ENCODE measurements at places on chromosomes 11 and 22.

- peak; percentile 59 for DNase-seq
Measured at GRCh38 chr22:44080936-44081861, 57.1 kb downstream of the PARVB start.

- DNase-seq: no peak
Measured at GRCh38 chr11:119359365-119360214, 13.1 kb upstream of the MFRP start.

DNA sequence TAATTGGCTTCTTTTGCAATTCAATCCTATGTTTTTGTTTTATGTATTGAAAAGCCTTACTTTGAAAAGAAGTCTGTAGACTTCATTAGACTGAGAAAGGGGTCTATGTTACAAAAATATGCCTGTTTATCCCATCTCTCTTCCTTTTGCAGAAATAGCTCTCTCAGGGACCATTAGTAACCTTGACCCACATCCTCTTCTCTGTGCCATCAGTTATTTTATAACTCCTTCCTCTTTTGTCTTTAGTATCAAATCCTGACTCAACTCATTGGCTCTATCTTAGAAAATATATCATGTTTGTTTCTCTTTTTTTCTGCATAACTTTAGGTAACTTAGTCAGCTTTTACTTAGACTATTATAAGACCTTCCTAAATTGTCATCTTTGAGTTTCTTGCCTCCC, 20.3 kb downstream of the ZC3H12C start:
- no peak for DNase-seq

DNA sequence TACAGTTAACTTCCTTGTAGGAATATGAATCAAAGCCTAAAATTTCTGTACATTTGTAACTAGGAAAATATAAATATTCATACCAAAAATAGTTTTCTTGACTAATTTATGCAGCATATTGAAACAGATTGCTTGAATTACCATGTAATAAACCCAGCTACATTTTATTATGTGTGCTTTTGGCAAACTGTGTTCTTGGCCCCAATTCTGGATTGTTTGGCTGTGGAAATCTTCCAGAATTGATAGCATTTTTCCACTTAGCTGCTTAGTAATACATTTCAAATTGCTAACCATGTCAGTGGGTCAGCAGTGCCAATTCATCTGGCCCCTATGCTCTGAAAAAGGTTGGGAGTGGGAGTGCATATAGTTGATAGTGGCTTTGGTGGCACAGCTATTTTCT, 32.3 kb downstream of the PDHX start:
- DNase-seq: no peak

GRCh38 chr22:38460426-38460840, 5.4 kb upstream of the KCNJ4 start:
- DNase-seq: no peak

GRCh38 chr11:62372871-62373270, 35.6 kb downstream of the ASRGL1 start:
- no peak for DNase-seq

GRCh38 chr22:24466716-24467328, 28.3 kb upstream of the UPB1 start:
- no peak for DNase-seq

DNA sequence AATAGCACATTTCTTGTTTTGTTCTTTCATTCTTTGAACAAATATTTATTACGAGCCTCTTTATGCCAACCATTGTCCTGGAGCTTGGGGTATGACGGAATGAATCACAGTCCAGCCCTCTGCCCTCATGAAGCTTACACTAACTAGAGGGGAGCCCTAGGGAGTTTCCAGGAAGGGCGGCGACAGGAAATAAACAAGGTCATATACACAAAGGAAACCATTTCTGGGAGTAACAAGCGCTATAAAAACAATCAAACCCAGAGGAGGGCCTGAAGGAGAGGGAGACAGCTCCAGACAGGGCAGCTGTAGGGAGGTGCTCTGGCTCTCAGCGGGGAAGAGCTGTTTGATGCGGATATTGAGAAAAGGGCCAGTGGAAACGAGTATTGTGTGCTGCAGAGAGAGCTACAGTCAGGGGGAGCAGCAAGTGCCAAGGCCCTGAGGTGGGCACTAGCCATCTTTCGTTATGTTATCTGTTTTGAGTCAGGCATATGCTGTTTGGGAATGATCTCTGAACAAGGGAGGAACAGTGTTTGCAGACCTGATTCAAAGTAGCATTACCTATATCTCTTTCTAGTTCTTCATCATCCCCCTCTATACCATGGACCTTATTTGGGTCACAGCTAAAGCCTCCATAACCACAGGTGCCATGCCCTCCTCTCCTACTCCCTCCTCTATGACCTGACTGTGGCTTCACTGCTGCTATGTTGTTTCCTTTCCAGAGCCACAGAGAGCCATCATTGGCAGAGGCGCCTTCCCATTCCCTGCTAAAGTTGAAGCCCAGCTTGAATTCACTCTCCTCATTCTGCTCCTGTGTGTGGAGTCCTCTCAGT, 15.3 kb upstream of the ZBTB16 start:
- no peak for DNase-seq

- no peak for DNase-seq
Measured at GRCh38 chr22:26038365-26038764, 130.9 kb upstream of the SEZ6L start.

DNA sequence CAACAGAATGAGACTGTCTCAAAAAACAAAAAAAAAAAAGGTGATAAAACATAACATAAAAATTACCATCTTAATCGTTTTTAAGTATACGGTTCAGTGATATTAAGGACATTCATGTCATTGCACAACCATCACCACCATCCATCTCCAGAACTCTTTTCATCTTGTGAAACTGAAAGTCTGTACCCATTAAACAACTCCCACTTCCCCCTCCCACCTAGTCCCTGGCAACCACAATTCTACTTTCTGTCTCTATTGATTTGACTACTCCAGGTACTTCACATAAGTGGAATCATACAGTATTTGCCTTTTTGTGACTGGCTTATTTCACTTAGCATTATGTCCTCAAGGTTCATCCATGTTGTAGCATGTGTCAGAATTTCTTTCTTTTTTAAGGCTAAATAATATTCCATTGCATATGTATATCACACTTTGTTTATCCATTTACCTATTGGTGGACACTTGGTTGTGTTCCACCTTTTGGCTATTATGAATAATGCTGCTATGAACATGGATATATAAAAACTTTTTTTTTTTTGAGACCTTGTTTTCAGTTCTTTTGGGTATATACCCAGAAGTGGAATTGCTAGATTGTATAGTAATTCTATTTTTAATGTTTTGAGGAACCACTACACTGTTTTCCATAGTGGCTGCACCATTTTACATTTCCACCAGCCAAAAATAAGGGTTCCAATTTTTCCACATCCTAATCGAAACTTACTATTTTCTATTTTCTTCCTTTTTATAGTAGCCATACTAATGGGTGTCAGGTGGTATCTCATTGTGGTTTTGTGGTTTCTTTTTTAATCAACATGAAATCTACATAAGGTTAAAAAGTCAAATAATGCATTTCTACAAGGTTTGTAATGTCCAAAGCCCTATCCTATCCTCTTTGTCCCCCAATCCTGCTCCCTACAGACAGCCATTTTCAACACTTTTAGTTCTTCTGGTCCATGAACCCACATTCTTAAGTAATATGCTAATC, 23.4 kb upstream of the PIK3C2A start:
- DNase-seq: peak; percentile 48

DNA sequence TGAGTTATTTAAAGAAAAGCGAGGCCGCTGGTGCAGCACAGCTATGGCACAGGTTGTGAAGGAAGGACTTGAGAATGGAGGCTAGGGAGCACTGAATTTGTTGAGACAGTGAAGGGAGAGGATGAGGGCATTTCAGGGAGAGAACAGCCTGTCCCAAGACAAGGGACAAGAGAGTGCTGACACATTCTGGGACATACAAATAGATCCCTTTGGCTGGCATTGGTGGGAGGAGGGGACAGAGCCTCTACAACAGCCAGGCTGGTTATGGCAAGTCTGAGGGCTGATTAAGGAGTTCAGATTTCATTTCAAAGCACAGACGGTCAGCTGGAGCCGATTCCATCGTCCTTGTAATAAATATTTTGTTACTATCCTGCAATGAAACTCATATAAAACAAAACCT, 1.7 kb upstream of the SLC29A2 start:
- DNase-seq: no peak

DNA sequence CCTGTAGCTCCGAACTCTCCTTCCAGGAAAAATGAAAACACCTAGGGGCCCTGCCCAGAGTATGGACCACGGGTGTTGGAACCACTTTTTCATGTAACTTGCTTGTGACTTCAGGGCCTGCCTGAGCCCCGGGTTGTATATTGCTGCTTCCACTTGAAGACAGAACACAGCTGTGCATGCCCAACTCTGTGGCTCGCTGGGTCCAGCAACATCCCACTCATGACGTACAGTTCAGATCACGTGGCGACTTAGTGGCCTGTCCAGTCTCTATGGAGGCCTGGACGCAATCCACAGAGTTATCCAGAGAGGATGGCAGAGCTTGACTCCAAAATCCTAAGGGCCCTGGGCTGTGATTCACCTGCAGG, 6.8 kb downstream of the C11orf21 start:
- no peak for DNase-seq

GRCh38 chr11:766106-766935, 11.0 kb downstream of the GATD1 start:
- no peak for DNase-seq

DNA sequence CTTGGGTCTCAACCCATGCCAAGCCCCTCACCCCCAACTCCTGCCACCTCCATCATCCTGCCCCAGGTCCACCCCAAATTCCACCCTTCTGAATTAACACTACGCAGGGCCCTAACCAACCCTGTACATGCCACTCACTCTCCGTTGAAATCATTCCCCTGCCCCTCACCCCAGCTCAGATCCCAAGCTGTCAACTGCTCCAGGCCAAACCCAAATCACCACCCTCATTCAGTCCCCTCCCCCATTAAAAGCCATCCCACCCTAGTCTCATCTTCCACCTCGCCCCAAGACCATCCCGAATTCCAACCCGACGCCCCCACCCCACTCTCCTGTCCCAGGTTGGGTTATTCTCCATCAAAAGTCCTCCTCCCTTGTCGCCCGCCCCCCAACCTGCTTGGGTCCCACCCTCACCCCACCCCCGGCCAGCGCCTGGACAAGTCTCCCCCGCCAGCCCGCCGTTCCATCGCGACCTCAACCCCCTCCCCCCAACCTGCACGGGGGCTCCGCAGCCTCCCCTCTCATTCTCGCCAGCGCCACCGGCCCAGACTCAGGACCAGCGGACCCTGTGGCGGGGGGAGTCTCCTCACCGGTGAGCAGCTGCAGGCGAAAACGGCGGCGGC, 466 bp downstream of the FAM168A start:
- DNase-seq: no peak

GRCh38 chr11:27233654-27234042, 129.4 kb downstream of the CCDC34 start:
- no peak for DNase-seq

DNA sequence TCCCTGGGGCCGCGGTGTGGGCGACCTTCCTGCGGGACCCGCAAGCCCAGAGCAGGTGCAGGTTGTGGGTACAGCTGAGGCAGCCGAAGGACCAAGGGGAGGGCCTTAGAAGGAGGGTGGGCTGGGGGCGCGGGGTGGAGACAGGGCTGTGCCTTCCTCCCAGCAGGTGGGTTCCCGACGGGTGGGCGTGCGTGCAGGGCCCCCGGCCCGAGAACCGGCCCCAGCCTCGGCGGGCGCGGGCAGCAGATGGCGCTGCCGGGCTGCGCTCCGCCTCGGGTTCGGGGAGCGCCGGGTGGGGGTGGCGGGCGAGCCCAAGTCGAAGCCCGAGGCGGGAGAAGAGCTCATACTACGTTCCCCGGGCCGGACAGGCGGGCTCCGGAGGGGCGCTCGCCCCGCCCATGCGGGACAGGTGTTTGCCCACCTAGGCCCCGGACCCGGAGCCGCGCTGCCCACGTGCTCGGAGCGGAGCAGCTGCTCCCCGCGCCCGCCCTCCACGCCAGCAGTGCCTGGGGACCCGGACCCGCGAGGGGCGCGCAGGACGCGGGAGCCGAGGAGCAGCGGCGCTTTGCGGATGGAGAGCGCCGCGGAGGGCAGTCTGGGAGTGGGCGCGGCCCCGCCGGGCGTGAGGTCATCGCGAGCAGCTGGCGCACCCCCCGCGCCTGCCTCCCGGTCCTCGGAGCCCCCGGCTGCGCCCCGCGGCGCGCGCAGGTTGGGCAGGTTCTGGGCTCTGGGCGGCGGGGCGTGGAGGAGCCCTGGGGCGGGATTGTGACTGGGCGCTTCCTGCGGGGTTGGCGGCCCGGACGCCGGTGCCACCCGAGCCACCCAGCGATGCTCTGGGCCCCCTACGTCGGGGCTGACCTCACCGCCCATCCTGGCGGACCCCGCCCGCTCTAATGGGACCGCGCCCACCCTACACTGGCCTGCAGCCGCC, 25.3 kb downstream of the DUSP8 start:
- peak; percentile 27 for DNase-seq

GRCh38 chr11:2880646-2881045, 4.9 kb downstream of the CDKN1C start:
- no peak for DNase-seq

DNA sequence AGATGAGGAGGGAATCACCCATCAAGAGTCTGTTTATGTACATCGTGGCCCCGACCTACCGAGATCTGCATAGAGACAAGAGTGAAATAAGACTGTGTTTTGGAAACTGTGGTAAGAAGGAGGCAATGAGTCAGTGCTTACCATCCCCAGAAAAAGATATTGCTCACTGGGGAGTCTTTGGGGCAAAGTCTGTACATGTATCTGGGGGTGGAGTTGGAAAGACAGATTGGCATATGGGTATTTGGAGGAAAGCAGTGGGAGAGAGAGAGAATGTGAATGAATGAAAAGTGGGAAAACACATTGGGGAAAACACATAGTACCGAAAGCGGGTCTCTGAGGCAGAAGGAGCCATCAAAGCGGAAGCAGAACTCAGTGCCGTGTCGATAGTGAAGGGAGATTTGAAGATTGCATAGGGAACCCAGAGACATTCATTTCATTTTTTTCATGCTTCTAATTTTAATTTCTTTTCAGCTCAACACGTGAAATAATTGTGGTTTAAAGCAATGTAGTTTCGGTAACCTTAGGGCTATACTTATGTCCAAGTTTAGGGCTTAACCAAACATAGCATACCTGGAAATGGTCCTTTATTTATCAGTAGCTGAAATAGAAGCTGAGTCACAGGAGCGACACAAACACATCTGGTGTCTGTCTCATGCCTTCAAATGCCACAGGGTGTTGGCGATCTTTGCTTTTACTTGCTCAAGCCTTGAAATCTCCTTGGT, 98.6 kb upstream of the CD44 start:
- DNase-seq: peak; percentile 67

- DNase-seq: no peak
Measured at GRCh38 chr22:45925811-45926351, 51.1 kb downstream of the WNT7B start.

- DNase-seq: no peak
Measured at GRCh38 chr11:123690485-123690884, 36.1 kb upstream of the SCN3B start.

- DNase-seq: no peak
Measured at GRCh38 chr11:78768971-78769370, 194.3 kb upstream of the NARS2 start.

DNA sequence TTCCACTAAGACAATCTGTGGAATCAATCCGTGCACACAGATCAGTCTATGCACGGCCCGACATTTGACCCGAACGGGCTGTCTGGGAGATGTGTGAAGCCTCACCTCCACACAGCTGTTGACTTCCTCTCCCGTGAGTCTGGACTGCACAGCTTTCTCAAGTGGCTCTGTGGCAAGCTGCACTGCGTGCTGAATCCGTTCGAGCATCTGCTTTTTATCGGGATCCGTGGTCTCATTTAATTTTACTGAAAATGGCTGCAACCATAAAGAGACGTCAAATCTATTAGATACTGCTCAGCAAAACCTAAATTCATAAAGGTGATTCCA, 19.3 kb downstream of the CARS1 start:
- no peak for DNase-seq

All from stimulated activated naive CD4-positive, alpha-beta T cell treated with Interleukin-2 at 50 U/mL for 16 hours (primary cell).